CD4-positive, alpha-beta memory T cell (primary cell): ENCODE measurements at places on chromosomes 1 and 21.

DNA sequence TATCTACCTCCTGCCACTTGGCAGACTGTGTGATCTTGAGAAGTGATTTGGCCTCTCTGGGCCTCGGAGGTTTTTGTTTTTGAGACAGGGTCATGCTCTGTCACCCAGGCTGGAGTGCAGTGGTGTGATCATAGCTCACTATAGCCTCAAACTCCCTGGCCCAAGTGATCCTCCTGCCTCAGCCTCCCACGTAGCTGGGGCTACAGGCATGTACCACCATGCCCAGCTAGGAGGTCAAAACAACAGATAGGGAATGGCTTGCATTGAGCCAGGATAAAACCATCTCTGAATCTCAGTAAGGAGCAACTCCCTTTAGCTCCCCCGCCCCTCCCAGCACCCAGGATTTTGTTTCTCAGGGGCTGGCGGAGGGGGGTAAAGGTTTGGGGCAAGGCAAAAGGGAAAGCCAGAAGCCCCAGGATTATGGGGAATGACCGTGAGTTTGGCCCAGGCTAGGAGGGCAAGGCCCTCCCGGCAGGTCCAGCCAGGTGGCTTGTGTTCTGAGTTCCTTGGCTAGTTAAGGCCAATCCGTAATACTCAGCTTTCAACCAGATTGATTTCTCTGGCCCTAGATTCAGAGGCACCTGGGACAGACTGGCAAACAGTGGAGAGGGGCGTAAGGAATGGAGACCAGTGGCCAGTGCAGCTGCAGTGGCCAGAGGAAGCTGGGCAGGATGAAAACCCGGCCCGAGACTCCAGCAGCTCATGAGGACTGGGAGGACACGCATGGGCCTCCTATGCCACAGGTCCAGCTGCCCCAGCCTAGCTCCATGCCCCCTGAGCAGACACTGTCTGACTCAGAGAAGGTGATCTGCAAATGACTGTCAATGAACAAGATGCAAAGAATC is 130.1 kb downstream of the DMRTB1 start:
- DNase-seq: no peak

- DNase-seq: no peak
These were observed 5.3 kb downstream of the UTS2 start for GRCh38 chr1:7847599-7847998.

- peak; percentile 70 for DNase-seq
These were observed 10.8 kb downstream of the ADAMTSL4 start for GRCh38 chr1:150560011-150560438.

- no peak for DNase-seq
These were observed 831 bp downstream of the CSRP1 start for GRCh38 chr1:201506092-201506491.

- no peak for DNase-seq
These were observed 53.7 kb upstream of the TMPRSS2 start for GRCh38 chr21:41561701-41562100.

DNA sequence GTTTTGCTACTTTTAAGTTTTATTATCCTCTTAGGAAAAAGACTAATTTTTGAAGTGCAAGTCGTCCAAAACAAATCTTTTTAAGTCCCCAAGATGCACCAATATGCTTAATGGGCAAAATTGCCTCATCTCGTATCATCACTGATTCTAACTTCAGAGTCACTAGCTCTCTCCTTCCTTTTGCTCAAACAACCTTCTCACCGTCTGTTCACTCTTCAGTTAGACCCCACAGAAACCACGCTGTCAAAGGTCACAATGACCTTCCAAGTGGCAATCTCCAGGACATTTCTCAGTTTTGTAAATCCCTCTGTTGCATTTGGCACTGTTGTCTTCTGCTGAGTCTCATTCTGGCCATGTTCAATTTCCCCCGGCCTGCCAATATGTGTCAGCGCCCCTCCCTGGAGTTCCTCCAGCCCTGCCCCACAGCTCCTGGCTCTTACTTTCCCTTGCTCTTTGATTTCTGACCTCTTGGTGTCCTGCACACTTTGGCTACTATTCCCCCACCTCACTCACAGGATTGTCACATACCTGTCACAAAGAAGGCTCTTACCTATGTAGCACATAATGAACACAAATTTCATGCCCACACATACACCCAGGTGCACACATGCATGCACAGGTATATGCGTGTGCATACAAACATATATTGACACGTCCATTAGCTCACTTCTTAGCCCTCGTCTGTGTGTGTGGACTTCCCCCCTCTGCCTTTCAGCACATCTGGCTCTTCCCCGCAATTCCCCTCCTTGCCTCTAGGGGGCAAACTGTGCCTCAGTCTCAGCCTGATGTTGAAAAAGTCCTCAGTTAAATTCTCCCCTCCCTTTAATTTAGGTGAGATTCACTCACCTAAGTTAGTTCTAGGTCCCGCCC is 354.0 kb upstream of the DUSP10 start:
- peak; percentile 64 for DNase-seq

GRCh38 chr1:155198547-155198906 is 9.2 kb downstream of the THBS3 start:
- DNase-seq: no peak

- no peak for DNase-seq
These were observed 59.4 kb downstream of the DIPK1A start for GRCh38 chr1:92901699-92902405.

DNA sequence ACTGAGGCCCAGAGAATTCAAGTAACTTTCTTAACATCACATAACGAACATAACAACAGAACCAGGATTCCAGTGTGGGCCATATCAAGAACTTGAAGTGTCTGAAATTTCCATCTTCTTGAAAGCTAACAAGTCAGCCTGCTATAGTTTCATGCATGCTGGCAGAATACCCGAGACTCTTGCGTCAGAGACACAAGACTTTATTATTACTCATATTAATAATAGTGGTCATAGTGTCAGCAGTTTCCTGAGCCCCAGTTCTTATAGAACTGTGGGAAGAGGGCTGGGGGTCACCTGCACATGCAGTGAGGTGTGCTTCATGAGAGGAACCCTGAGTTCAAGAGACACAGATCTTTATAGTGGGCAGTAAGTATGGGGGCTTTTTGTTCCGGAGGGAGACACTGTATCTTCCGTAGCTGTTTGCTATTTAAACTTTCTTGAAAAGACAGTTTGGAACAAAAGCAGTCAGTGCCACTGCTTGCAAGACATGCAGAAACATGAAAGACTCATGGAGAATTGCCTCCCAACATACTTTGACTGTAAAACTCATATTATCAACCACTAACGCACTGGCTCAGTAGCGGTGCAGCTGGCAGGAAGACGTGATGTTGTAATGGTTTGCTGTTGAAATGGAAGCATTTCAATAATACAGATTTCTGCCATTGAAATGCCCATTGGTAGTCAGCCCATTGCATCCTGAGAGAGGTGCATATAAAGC is 339.2 kb downstream of the ADGRL2 start:
- no peak for DNase-seq

DNA sequence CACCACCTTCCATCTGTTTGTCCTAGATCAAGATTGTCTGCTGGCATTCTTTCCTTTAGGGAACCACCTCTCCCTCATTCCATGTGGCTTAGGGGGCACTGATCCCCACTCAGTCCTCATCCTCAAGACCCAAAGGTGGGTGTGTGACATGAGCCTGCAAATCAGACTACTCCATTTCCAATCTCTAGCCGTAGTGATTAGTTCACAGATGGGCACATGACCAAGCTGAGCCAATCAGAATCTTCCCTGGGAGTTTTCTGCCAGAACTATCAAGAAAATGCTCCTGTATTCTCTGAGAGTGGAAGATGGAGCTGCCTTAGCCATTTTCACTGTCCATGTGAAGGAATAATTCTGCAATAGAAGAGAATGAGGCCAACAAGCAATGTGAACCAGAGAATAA is 19.3 kb upstream of the PTPRF start:
- DNase-seq: no peak

DNA sequence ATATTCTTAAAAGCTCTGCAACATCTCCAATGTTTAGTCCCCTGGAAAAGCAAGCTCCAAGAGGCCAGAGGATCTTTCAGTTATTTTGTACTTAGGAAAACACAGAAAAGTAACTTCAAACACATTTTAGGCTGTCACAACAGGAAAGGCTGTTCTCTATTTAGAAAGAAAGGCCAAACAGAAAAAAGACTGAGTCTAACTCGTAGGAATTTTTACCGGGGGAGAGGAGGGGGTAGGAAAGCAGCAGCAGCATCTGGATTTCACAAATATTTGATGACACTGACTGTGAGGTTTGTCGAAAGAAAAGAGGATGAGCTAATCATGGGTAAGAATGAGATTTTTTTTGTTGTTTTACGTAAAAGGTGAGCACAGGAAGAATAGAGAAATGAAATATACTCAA is 107.1 kb downstream of the EIF4G3 start:
- no peak for DNase-seq

DNA sequence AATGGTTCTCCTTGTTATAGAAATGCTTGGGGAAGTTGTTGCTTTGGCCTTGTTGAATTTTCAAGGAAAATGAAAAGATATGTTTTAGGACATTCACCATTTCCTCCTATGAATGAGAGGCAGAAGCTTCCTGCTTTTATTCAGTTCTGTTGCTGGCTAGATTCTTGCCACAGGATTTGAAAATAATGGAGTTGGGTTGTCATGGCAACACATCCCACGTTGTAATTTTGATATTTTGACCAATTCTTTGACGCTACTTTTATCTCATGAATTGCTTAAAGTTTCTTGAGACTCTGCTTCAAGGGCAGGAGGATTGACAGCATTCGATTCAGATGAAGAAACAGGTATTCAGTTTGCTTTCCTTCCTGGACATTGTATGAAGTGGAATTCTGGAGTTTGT is 331.5 kb downstream of the PRDM2 start:
- DNase-seq: no peak

GRCh38 chr1:115564201-115564600 is 77.6 kb upstream of the VANGL1 start:
- no peak for DNase-seq

GRCh38 chr21:23890652-23891051 is 1716.6 kb downstream of the MRPL39 start:
- DNase-seq: no peak

- DNase-seq: no peak
These were observed 34.1 kb downstream of the COL11A1 start for GRCh38 chr1:103074224-103074623.

- DNase-seq: no peak
These were observed 464.2 kb downstream of the NUF2 start for GRCh38 chr1:163785868-163786405.

GRCh38 chr1:162300057-162300917 is 76.4 kb downstream of the SPATA46 start:
- DNase-seq: no peak

DNA sequence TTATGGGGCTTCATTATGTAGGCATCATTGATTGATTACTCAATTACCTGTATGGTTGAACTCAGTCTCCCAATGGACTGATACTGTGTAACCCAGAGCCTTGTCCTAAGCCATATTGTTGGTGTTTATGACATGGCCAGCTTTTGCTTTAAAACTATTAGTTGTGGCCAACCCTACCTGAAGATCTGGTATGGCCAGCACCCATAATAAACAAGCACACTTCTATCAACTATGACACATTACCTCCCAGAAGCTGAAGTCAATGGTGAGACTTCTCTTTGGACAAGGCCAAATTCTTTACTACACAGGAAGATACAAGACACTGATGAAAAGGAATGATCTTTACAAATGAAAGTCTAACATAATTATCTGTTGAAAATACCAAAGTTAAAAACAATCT is 28.8 kb downstream of the MAN1A2 start:
- DNase-seq: no peak

DNA sequence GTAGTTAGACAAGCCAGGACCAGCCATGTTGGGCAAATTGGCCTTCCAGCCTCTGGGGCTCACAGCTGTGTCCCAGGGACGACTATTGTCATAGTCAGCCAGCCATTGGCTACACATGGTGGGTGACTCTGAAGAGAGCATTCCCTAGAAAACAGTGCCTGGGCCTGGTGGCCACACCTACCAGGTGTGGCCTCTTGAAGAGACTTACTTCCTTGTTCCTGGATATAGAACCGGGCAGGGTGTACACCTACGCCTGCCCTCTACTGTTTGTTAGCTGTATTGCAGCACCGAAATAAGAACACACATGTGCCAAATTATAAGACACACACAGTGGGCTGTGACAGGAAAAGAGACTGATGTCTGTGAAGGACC is 134.6 kb upstream of the ARHGEF16 start:
- no peak for DNase-seq

DNA sequence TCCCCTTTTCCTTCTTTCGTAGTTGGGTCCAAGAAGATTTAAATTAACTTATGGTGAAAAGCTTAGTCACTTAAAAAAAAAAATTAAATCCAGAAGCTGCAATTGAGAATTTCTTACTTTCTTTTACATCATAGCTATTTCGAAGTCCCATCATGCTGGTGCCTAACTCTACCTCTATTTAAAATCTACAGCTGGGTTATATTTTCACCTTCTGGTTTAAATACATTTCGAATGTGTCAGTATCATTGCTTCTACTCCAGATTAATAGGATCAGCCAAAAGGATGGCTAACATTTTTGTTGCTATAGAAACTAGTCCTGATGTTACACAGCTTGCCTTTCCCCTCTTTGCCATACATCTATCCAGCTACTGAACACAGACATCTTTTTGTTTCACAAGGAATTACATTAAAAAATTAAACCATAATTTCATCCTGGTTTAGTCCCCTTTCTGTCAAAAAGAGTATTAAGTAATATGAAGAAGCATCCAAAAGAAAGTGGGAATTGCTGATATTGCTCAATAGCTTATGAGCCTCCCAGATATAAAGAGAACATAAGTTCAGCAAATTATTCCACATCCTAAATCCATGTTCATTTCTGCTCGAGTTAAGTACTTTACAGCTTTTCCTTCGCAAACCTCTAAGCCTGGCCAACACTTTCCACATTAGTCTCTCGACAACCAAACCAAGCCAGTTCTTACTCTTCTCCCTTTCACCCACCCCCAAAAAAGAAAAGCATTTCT is 396.7 kb upstream of the DAB1 start:
- DNase-seq: no peak

- no peak for DNase-seq
These were observed 10.6 kb downstream of the RGSL1 start for GRCh38 chr1:182460550-182460951.

GRCh38 chr1:76080552-76081079 is 6.1 kb downstream of the ST6GALNAC3 start:
- DNase-seq: no peak

DNA sequence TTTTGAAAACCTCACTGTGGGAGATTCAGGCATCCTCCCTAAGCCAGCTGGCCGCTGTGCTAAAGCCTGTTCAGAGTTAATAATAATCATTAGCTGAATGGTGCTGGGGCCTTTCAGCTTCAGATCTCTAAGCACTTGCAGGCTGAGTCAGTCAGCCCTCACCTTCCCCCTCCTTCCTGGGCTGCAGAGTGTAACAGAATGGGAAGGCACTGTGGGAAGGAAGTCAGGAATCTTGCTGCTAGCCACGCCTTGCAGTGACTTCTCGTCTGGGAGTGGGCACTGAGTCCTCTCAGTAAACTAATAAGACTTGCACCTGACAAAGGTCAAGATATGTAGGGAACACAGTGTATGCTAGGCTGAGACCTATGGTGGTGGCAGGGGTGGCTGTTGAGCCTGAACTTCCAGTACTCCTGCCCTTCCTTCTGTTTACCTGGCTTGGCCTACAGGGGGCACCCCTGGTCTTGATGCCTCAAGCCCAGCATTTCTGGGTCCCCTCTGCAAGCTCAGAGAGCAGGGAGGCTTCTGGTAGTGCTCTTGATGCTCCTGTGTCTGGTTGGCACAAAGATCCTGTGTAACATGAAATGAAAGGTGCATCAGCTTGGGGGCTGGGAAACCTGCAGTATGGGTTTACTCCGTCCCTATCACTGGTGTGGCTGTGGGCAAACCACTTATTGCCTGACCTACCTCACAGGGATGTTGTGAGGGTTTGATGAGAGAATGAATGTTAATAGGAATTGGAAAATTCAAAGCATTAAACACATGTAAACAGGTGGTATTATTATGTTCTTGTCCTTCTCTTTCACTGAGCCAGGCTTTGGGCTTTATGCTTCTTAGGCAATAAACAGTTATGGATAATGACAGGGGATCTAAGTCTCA is 6.0 kb downstream of the CYB561D1 start:
- DNase-seq: peak; percentile 58
